Activated naive CD8-positive, alpha-beta T cell treated with anti-CD3 and anti-CD28 coated beads for 36 hours (primary cell): ENCODE measurements at places on chromosomes 2 and 18. TPM values are rescaled to one million over a fixed set of nuclear protein-coding genes. Genes with fewer than 3 reads are reported as not detected.
A peak's percentile ranks its signal among the peaks of the same experiment; 100 is the strongest.

The MYL12A gene
- 316 TPM for total RNA-seq

The TBR1 gene
- total RNA-seq = not detected

GRCh38 chr18:55910296-55910695 lies 322.3 kb upstream of the TCF4 start:
- H3K4me1 ChIP-seq = peaks cover 2% of the 10 kb centered on the region
- DNase-seq = no peak
- H3K36me3 ChIP-seq = no peaks in the 10 kb centered on the region
- H3K27ac ChIP-seq = no peak overlapping the region
- no peak overlapping the region for H3K4me3 ChIP-seq
- no peaks in the 10 kb centered on the region for H3K27me3 ChIP-seq

The FER1L5 gene
- not detected for total RNA-seq

GRCh38 chr2:55269645-55269990 lies 587 bp upstream of the MTIF2 start:
- H3K27ac ChIP-seq = peak overlapping the region; percentile 92
- H3K36me3 ChIP-seq = peaks cover 8% of the 10 kb centered on the region
- peak overlapping the region; percentile 90 for H3K4me3 ChIP-seq
- no peak for DNase-seq
- H3K4me1 ChIP-seq = peaks cover 18% of the 10 kb centered on the region
- peaks cover 6% of the 10 kb centered on the region for H3K27me3 ChIP-seq

The CAB39 gene
- total RNA-seq = 119 TPM

The DCDC2C gene
- not detected for total RNA-seq

The PLEKHH2 gene
- 0.64 TPM for total RNA-seq

The NEU2 gene
- not detected for total RNA-seq

The PRKAG3 gene
- total RNA-seq = not detected

DNA sequence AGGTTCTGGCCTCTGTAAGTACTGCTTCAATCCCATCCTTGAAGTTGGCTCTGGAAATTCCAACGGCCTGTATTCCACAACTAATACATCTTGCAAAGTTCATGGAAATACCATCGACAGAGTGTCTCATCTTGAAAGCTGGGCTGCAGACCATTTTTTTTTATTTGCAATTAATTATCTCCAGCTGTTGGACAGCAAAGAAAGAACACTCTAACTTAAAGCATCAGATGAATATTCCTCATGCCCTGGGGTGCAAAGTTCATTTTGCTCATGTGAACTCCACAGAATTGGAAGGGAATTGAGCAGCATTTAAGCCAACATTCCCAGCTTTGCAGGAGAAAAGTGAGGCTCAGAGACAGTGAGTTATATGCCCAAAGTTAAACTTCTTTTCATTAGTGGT lies 96.5 kb upstream of the PIEZO2 start:
- H3K4me3 ChIP-seq = no peak overlapping the region
- no peak for DNase-seq
- no peaks in the 10 kb centered on the region for H3K36me3 ChIP-seq
- H3K27ac ChIP-seq = no peak overlapping the region

The GALNT3 gene
- total RNA-seq = 1.5 TPM

DNA sequence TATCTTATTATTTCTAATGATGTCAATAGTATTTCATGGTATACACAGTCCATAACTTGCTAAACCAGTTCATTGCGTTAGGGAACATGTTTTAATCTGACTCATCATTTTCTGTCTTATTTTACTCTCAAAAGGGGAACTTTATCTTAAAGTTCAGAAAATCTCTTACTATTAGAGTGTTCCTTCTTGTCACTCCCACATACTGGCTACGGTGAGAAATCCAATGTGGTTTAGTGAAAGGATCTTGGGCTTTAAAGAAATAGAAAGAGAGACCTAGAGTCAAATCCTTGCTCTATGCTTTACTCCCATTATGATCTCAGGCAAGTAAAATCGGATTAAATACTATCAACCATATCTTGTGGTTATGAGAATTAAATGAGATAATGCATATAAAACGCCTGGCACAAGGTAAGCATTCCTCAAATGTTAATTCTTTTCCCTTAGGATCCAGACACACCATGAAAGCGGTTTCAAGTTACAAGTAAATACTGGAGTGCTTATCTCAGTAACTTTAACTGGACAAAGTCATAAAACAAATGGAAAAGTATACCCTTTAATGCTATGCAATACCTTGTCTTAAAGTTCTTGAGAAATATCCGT lies 576.0 kb downstream of the ARHGAP15 start:
- no peak overlapping the region for H3K4me3 ChIP-seq
- no peaks in the 10 kb centered on the region for H3K27me3 ChIP-seq
- no peak overlapping the region for H3K27ac ChIP-seq
- peaks cover 63% of the 10 kb centered on the region for H3K36me3 ChIP-seq
- no peaks in the 10 kb centered on the region for H3K4me1 ChIP-seq
- DNase-seq = no peak

The SNED1 gene
- total RNA-seq = 1.0 TPM

GRCh38 chr2:216942465-216942864 lies 82.6 kb upstream of the TNP1 start:
- H3K36me3 ChIP-seq = no peaks in the 10 kb centered on the region
- H3K27ac ChIP-seq = no peak overlapping the region
- no peaks in the 10 kb centered on the region for H3K4me1 ChIP-seq
- no peak for DNase-seq
- peaks cover 22% of the 10 kb centered on the region for H3K27me3 ChIP-seq

DNA sequence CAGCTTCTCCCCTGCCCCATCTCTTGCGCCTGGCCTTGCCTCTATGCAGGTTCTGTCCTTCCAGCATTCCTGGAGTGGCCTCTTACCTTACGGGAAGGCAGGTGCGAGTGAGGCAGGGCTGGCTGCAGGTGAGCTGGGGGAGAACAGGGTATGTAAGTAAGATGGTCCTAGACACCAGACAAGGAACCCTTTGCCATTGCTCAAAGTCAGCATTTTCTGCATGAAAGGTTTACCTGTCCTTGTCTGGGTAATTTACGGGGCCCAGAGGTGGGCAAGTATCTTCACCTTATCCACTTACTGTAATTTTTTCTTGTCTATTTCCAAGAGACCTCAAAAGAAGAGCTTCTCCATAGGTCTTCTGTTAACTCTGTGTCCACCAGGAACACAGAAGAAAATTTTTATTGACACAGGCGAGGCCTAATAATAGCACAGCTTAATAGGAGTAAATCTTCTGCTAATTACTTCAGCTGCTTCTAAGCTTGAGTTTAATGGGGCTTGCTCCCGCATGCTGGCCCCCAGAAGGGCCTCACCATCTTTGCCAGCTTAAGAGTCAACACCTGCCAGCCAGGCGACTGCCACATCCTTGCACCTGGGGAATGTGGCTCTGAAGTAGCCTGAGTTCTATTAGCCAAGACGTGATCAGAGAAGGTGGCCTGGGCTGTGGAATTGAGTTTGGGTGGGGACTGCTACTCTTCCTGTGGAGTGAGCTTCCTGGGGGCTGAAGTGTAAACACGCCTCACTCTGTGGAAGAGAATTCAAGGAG lies 27.1 kb downstream of the PCARE start:
- DNase-seq = no peak
- no peak overlapping the region for H3K27ac ChIP-seq
- H3K36me3 ChIP-seq = no peaks in the 10 kb centered on the region
- H3K4me3 ChIP-seq = no peak overlapping the region
- H3K27me3 ChIP-seq = no peaks in the 10 kb centered on the region

GRCh38 chr18:9404565-9405060 lies 70.0 kb downstream of the TWSG1 start:
- peak overlapping the region; percentile 75 for H3K27ac ChIP-seq
- peaks cover 9% of the 10 kb centered on the region for H3K36me3 ChIP-seq
- peak; percentile 39 for DNase-seq

GRCh38 chr2:43764086-43764705 lies 9.6 kb upstream of the DYNC2LI1 start:
- no peak for DNase-seq
- no peak overlapping the region for H3K27ac ChIP-seq
- H3K27me3 ChIP-seq = no peaks in the 10 kb centered on the region
- no peak overlapping the region for H3K4me3 ChIP-seq
- H3K36me3 ChIP-seq = no peaks in the 10 kb centered on the region
- peaks cover 2% of the 10 kb centered on the region for H3K4me1 ChIP-seq

DNA sequence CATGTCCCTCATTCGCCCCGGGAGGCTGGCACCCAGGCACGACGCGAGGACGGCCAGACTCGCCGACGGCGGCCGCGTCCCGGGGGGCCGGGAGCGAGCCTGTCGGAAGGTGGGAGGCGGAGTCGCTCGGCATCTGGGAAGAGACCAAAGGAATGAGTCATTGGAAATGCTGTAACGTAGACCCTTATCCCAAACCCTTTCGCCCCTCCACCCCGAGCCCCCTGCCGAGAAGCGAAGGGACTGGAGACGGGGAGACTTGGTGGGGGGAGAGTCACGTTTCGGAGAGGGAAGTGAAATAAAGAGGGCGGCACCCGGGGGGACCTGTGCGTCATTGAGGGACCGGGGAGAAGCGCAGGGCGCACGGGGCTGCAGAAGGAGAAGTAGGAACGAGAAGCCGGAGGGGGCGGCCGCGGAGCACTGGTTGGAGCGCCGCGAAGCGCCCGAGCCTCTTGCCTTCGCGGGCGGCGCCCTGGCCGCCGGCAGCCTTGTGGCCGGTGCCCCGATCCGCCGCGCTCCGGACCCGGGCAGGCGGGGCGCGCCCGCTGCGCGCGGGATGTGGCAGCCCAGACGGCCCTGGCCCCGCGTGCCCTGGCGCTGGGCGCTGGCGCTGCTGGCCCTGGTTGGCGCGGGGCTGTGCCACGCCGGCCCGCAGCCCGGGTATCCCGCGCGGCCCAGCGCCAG lies at the start of gene EMILIN2:
TSS of gene EMILIN2 (plus strand) at position 371 of the 681 bp plus-strand sequence. CDS start at position 554, 183 bp downstream.
- DNase-seq = peak; percentile 43
- H3K36me3 ChIP-seq = no peaks in the 10 kb centered on the region
- peaks cover 22% of the 10 kb centered on the region for H3K4me1 ChIP-seq
- H3K27ac ChIP-seq = no peak within 1 kb of the TSS

The NYAP2 gene
- not detected for total RNA-seq

The SLC4A3 gene
- 0.10 TPM for total RNA-seq

DNA sequence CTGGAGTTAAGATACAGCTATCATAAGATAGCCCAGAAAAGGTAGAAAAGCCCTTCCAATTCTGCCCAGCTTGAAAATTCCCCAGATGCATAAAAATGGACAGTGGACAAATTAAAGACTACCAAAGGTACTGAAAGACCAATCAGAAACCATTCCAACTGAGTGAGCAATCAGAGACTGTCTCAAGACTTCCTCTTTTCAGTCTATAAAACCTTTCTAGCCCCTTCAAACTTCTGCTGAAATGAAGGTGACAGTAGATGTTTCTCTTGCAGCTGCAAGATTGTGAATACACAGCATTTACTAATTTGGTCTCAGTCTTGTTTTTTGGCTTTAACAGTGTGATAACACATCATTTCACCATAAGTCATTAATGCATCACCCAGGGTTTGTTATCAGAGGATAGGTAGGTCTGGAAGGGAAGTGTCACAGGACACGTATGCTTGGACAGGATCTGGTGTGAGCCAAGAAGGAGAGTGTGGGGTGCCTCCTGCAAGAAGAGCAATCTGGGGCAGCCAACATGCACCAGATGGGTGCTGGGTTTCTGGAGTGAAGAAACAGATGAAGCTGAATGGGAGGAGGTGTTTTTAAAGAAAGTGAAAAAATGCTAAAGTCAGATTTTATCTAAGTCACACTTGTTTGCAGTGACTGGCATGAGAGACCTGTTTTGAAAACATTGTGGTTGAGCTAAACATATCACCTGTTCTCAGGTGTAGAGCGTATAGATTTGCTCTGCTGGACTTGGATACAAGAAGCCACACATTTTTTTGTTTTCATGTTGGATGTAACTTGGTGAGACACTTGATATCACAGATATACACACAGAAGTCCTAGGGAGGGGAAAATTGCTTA lies 75.3 kb upstream of the DDX18 start:
- DNase-seq = no peak
- H3K27ac ChIP-seq = no peak overlapping the region
- H3K4me1 ChIP-seq = no peaks in the 10 kb centered on the region
- peaks cover 3% of the 10 kb centered on the region for H3K27me3 ChIP-seq
- H3K36me3 ChIP-seq = no peaks in the 10 kb centered on the region
- H3K4me3 ChIP-seq = no peak overlapping the region

The TRAPPC12 gene
- total RNA-seq = 64.6 TPM

DNA sequence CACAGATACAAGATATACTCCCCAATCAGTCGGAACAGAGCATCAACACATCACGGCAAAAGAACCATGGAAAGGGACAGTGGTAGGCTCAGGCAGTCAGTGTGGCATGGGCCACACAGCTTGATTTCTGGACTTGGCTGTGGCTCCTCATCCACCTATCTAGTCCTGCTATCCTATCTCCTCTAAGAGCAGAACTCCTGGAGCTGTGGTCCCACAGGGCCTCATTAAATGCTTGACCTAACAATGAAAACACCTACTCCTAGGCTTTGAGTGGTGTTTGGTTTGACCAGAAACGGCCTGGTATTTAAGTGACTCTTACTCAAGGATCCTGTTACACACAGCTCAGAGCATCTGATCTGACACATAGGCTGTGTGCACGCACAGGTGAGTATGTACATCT lies 33.6 kb upstream of the SMAD2 start:
- H3K27me3 ChIP-seq = no peaks in the 10 kb centered on the region
- no peak for DNase-seq
- no peaks in the 10 kb centered on the region for H3K4me1 ChIP-seq

The RAB6C gene
- total RNA-seq = not detected

- no peaks in the 10 kb centered on the region for H3K4me1 ChIP-seq
- peaks cover 5% of the 10 kb centered on the region for H3K36me3 ChIP-seq
- no peak overlapping the region for H3K27ac ChIP-seq
- H3K27me3 ChIP-seq = no peaks in the 10 kb centered on the region
- DNase-seq = peak; percentile 33
- no peak overlapping the region for H3K4me3 ChIP-seq
Measured at GRCh38 chr2:238513346-238513745, 86.6 kb downstream of the ASB1 start.

The POTEI gene
- total RNA-seq = not detected

- peaks cover 31% of the 10 kb centered on the region for H3K27me3 ChIP-seq
- no peak overlapping the region for H3K4me3 ChIP-seq
- peaks cover 7% of the 10 kb centered on the region for H3K4me1 ChIP-seq
- no peak for DNase-seq
Measured at GRCh38 chr2:19560785-19561184, 202.4 kb upstream of the OSR1 start.

DNA sequence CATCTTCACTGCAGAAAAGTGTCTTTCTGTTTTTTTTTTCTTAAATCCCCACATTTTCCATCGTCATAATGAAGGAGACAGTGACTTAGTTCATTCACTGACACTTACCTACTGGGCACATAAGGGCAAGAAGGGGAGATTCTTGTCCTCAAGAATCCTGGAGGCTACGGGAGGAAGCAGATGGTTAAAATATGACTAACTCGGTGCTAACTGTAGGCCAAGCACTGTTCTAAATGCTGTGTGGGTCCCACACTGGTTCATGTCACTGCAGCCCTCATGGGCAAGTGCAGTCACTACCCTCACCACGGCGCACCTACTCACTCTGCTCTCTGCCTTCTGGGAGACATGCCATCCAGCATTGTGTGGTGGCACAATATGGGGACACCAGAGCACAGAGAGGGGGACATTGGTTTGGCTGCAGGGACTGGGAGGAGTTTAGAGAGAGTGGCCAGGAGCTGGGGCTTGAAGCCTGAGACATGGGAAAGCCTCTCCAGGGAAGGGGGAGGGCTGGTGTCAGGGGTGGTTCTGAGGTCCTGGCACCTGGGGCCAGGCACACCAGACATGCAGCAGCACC lies 305.2 kb downstream of the MYCN start:
- H3K4me3 ChIP-seq = no peak overlapping the region
- no peaks in the 10 kb centered on the region for H3K27me3 ChIP-seq
- H3K27ac ChIP-seq = no peak overlapping the region
- DNase-seq = no peak
- no peaks in the 10 kb centered on the region for H3K4me1 ChIP-seq

GRCh38 chr2:120132691-120133090 lies 90.5 kb downstream of the TMEM185B start:
- no peak for DNase-seq
- H3K4me1 ChIP-seq = no peaks in the 10 kb centered on the region
- peaks cover 28% of the 10 kb centered on the region for H3K36me3 ChIP-seq
- no peak overlapping the region for H3K4me3 ChIP-seq
- no peak overlapping the region for H3K27ac ChIP-seq
